Ascending aorta (tissue), 2 donors: ENCODE measurements at places on chromosomes 1 and 21.

- DNase-seq = no peak
Measured at GRCh38 chr1:37734629-37735591, 30.0 kb downstream of the EPHA10 start.

DNA sequence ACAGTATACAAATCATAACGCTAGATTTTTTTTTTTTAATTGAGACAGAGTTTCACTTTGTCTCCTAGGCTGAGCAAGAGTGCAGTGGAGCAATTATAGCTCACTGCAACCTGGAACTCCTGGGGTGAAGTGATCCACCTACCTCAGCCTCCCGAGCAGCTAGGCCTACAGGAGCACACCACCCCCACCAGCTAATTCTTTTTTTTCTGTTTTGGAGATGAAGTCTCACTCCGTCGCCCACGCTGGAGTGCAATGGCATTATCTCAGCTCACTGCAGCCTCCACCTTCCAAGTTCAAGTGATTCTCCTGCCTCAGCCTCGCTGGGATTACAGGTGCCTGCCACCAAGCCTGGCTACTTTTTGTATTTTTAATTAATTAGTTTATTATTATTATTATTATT is 21.3 kb downstream of the NPR1 start:
- DNase-seq = no peak

DNA sequence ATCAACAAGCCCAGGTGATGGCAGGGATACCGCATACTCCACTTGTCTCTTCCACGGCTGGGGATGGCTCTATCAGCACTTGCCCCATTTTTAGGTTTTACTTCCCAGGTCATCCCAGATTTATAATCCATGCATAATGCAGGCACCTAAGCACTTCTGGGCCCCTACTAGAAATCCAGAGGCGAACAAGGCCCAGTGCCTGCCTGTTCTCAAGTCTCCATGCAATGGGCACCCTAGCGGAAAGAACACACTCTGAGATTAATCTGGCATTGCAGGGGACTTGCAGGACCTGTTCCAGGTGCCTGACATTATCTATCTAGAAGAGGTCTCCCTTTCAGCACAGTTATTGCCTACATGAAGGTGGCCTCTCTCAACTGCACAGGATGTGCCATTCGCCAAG is 39.8 kb downstream of the HIVEP3 start:
- no peak for DNase-seq

DNA sequence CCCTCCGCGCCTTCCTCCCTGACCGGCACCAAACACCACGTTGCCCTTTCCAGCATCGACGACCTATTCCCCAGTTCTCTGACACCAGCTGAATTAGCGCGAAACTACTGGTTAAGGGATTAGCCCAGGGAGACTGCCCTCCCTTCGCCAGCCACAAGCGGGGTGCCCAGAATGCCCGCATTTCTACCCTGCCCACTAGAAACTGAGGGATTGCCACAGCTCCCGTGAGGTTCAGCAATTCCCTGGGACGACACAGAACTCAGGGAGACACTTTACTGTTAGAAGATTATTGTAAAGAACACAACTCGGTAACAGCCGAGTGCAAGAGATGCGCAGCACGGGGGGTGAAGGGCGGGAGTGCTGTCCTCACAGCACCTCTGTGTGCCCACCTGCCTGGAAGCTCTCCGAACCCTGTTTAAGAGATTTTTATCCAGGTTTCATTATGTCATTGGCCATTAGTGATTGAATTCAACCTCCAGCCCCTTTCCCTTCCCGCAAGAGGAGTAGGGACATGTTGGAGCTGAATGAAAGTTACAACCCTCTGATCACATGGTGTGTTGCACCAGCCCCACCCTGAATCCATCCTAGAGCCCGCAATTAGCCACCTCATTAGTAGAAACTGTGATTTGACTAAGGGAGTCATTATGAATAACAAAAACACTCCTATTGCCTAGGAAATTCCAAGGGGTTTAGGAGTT is 15.8 kb upstream of the RIPPLY3 start:
- no peak for DNase-seq

DNA sequence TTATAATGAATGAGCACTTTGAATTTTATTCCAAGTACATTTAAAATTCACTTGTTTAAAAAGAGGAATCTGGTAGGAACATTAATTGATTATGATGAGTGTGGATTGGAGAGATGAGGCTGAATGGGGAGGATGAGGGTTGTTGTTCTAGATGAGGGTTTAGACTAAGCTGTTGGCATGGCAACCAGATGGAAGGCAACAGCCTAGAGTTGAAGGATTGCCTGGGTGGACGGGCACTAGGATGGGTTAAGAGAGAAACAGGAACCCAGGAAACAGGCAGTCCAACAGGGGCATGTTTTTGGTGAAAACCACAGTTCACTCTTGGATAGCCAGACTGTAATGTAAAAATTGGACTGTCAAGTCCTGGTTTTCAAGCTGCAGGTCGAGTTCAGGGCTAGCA is 125.5 kb downstream of the CHRM3 start:
- no peak for DNase-seq

DNA sequence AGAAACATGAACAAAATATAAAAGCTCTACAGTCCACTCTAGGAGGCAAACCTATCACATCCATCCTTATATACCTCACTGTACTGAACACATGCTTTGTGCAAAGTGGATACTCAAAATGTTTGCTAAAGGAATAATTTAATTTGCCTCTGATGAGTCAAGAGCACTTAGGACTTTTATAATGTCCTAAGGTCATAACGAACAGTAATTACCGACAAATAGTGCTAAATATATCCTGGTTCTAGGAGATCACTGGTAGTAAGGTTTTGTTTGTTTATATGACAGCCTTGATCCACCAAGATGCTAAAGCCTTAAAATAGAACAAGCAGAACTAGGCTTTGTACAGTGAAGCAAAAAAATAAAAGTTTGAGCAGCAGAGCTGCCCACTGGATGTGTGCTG is 70.6 kb downstream of the GADD45A start:
- DNase-seq = no peak

DNA sequence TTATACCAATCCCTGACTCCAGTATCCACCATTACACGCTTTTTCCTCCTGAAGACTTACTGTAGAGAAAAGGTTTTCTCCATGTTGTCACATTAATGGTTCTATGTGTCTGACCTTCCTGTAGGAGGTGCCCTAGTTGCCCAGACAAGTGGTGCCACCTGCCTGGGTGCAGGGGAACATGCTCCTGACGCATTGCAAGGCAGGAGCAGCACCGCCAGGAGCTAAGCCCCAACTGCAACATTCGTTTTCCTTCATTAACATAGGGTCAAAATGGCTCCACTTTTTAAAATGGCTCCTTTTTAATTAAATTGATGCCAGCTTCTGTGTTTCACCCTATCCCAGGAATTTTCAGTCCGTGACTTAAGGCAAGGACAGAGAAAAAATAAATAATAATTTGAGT is 220.1 kb upstream of the SAMSN1 start:
- no peak for DNase-seq

DNA sequence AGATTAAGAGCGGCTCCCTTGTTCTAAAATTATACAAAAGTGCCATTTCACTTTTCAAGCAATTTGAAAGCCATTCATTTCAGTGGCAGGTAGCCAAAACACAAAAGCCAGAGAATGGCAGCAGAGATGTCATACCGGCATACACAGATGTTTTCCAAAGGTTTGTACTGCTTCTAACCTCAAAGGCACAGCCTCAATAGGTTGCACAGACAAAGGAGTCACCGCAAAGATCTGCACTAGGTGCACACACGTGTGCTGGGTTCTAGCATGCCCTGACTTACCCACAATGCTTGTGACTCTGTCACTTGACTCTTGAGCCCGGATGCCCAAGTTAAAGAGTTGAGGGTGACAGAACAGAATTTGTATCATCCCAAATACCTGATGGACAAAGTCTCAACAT is 448.9 kb upstream of the ADGRL2 start:
- DNase-seq = no peak

GRCh38 chr21:34818662-34819158 is 149.9 kb downstream of the CLIC6 start:
- DNase-seq = no peak
